ENCODE measurements at places on chromosomes 6 and 20.

DNA sequence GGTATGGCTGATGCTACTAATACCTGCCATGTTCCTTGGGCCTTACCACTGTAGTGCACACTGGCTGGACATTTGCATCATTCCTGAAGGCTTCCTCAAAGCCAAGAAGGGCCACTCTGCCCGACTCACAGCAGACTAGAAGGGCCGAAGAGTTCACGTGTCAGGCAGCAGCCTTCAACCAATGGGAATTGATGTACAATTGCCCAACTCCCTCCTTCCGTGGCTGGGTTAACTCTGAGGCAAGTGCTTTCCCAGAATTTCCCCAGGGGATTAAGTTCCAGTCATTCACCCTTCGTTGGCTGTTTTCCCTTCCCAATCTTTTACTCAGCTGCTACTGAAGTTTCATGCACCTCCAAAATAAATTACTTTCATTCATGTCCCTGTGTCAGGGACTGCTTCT is 29.8 kb downstream of the PSMB9 start:
- peak; percentile 64 for DNase-seq

- no peak for DNase-seq
These were observed 86.0 kb downstream of the TENT5A start for GRCh38 chr6:81666481-81666880.

GRCh38 chr20:46698788-46699187 is 9.5 kb upstream of the TP53RK start:
- no peak for DNase-seq

DNA sequence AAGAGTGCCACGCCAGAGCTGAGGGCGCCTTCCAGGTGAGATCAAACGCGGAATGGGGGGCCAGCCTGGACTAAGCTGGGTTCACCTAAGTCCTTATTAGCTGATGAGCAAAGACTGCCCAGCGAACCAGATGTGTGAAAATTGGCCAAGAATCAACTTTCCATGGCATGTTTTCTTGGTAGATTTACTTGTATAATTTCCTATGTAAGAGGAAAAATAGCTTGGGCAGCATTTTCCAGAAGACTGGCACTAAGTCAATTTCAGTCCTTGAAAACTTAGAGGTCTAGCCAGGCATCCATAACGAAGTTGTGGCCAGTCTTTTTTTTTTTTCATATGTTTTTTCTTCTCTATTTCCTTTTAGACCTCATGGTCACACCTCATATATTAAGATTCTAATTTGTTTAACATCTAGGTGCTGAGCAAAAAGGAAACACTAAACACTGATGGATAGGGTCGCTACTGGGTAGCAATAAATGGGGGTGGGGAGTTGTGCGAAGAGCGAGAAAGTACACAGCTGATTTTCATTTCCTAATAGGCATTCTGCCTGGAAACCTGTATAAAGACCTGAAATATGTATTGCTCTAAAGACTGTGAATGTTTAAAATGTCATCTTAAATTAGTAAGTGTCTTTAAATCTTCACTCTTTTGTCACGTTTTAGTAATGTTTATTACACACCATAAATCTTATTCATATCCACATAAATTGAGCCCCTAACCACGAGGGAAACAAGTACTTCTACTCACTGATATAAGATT is 188.8 kb downstream of the CD83 start:
- peak; percentile 27 for DNase-seq

DNA sequence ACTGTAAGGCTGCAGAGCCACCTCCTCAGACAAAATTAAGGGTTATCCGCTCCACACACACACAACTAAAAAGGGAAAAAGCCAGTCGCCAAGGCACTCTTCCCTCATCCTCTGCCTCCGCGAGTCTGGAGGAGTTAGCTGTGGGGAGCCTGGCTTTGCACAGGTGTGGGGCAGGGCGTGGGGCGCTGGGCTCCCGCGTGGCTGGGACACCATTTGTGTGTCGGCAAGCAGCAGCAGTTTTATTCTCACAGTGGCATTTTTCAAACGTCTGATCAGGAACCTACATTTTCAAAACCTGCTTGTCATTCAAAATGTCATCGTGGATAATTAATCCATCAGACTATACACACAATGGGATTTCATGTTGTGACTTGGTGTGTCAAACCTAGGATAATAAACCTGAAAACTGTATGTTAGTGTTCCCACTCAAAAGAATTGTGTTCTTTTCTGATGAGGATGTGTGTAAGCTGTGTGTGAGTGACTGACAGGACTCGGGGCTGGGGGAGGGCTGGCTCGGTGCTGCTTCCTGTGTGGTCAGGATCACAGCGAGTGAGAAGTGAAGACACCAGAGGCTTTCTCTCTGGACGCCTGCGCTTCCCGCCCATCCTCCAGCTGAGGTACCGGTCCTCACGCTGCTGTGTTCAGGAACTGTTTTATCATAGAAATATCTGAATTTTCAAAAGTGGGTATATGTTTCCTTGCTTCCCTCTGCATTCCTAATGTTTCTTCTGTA is 83.1 kb downstream of the IRF4 start:
- DNase-seq: peak; percentile 11

DNA sequence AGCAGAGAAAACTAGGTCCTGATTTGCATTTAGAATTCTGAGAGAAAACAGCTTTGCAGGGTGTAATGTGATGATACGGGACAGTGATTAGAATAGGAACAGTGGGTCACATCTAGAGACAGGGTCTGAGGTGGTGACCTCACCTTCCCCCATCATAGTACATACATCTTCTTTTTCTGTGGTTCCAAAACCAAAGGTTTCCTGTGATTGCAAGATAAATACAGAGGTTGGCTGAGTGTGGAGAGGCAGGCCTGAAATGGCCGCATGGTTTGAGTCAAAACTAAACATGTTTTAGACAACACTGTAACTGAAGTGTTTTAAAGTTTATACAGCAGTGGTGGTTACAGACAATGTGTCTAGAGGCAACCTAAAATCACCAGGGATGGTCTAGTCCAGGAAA is 10.4 kb upstream of the NT5DC1 start:
- no peak for DNase-seq

DNA sequence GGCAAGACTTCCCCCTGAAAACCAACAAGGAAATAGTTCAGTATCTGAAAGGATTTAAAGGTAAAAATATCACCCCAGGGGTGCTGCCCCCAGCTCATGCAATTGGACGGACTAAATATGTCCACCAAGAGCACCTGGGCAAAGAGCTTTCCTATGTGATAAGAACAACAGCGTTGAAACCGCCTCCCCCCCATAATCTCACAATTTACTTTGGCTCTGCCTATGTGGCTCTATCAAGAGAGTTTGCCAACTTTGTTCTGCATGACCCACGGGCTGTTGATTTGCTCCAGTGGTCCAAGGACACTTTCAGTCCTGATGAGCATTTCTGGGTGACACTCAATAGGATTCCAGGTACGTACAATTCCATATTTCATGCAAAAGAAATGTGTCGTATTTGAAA is 35.8 kb downstream of the GCNT2 start:
- DNase-seq: no peak

DNA sequence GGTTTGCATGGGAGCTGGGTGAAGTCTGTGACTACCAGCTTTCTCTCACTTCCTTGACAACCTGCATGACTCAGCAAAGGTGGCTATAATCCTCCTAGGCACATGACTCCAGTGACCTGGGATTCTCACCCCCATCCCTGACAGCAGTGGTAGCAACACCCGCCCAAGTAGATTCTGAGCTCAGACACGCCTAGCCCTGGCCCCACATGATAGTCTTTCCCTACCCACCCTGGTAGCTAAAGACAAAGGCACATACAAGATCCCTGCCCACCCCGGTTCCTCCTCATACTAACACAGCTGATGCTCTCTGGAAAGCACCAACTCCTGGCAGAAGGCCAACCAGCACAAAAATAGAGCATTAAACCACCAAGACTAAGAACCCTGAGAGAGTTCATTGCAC is 25.9 kb upstream of the CRISP1 start:
- DNase-seq: no peak

DNA sequence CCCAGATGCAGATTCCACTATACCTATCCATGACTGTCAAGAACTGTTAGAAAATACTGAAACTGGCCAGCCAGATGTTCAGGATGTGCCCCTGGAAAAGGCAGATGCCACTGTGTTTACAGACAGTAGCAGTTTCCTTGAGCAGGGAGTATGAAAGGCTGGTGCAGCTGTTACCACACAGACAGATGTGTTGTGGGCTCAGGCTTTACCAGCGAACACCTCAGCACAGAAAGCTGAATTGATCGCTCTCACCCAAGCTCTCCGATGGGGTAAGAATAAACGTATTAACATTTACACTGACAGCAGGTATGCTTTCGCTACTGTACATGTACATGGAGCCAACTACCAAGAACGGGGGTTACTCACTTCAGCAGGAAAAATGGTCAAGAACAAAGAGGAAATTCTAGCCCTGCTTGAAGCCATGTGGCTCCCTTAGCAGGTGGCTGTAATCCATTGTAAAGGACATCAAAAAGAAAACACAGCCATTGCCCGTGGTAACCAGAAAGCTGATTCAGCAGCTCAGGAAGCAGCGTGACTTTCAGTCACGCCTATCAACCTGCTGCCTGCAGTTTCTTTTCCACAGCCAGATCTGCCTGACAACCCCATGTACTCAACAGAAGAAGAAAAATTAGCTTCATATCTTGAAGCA is 459.7 kb upstream of the HTR1E start:
- no peak for DNase-seq

DNA sequence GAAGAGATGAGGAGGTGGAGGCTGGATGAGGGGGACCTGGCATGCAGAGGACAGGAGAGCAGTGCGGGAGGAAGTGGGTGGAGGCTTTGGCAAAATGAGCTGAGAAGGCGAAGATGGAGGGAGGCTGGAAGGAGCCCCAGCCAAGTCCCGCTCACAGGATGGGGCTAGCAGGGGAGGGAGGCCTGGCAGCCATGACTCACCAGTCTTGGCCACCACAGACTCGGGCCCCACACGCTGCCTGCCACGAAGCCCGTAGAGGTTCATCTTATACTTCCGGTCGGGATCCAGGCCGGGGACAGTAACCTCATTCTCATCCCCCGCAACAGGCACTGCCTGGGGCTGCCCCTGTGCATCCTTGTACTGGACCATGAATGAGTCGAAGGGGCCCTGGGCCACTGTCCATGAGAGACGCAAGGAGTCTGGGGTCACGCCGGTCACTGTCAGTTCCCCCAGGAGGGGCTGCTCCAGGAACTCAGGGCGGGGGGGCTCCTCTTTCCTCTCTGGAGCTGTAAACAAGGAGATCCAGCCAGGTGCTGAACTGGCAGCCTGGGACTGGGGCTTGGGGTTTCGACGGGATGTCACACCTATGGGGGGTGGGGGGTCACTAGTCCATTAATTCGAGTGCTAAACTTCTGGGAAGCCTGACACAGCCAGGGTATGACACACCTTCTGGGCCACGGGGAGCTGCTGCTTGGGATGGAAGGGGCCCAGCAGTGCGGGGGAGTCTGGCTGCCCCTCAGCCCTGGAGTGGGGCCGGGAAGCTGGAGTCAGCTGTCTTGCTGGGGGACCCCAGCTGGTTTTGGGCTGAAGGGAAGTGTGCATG is 27.8 kb downstream of the TNXB start:
- peak; percentile 91 for DNase-seq

GRCh38 chr6:52922161-52922560 is 12.7 kb upstream of the GSTA3 start:
- no peak for DNase-seq

GRCh38 chr6:136284909-136285308 is 4.7 kb downstream of the BCLAF1 start:
- peak; percentile 40 for DNase-seq

DNA sequence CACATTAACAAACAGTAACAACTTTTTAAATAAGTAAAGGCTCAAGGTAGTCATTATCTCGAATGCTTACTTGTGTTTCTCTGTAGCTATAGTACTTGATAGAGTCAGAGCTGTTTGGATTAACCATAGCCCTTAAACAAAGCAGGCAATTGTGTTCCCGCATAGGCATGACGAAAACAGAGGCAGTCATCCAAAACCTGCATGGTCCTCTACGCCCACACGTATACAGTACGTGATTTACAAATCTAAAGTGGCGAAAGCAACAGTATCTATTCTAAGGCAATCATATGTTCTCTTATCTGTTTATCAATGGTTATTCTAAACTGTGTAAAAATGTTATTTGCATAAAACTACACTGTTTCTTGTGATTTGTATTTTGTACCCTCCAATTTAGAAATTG is 31.8 kb downstream of the HFE start:
- DNase-seq: no peak

- DNase-seq: no peak
These were observed 61.9 kb downstream of the CBFA2T2 start for GRCh38 chr20:33551778-33552177.

DNA sequence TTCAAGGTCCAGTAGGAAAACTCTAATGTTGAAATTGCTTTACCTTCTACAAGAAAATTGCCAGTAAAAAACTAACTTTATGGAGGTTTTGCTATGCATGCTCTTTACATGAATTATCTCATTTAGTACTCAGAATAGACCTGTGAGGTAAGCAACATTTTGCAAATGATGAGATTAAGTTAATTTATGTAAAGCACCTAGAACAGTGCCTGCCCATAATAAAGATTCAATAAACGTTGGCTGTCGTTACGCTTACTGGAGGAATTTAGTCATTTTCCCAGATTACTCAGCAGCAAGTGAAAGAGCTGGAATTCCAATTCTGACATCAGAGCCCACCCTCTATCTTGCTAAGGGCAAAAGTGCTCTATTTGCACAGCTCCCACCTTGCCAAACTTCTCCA is 69.4 kb upstream of the ARID1B start:
- DNase-seq: no peak

GRCh38 chr6:116244284-116244683 is 9.6 kb downstream of the TSPYL4 start:
- DNase-seq: no peak

DNA sequence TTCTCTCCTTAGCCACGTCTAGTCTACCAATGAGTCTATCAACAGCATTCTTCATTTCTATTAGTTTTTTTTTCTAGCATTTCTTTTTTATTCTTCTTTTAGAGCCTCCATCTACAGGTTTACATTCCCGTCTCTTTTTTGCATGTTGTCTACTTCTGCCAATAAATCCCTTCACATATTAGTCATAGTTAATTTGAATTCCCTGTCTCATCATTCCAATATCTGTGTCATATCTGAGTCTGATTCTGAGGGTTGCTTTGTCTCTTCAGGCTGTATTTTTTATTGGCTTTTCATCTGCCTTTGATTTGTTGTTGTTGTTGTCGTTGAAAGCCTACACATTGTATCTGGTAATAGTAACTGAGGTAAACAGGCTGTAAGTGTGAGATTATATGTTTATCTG is 104.6 kb downstream of the HMGCLL1 start:
- peak; percentile 21 for DNase-seq

DNA sequence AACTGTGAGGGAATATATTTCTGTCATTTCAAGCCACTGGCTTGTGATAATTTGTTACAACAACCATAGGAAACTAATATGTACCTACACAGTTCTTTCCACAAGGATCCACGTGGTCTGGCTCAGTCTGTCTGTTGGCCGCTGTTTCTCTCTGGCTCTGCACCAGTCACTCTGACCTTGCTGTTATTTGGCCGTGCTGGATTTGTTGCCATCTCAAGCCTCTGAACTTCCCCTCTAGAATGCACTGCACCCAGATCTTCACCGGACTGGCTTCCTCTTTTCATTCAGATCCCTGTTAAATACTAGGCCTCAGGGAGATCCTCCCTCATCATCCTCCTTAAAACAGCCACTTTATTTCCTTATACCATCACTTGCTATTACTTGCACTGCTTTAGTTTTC is 446.8 kb downstream of the TFAP2B start:
- no peak for DNase-seq

GRCh38 chr6:26019261-26019830 is 56.7 kb downstream of the TRIM38 start:
- DNase-seq: no peak

GRCh38 chr20:8132484-8133309 is 631 bp downstream of the PLCB1 start:
- no peak for DNase-seq

GRCh38 chr20:63977739-63978276 is 1.6 kb downstream of the SAMD10 start:
- peak; percentile 67 for DNase-seq

GRCh38 chr6:37083243-37084138 is 78.0 kb downstream of the FGD2 start:
- peak; percentile 47 for DNase-seq

All from fibroblast of skin of right biceps (primary cell).